ENCODE measurements at places on chromosomes 4 and X. TPM values are rescaled to one million over a fixed set of nuclear protein-coding genes. Genes with fewer than 3 reads are reported as not detected.

MAGEA12 gene
- not detected for total RNA-seq

CTAG1A gene
- not detected for total RNA-seq

ANTXR2 gene
- total RNA-seq: 86.9 TPM

SPANXC gene
- total RNA-seq: not detected

RTL3 gene
- under 0.01 TPM for total RNA-seq

CFAP47 gene
- total RNA-seq: not detected

PNMA3 gene
- not detected for total RNA-seq

ERCC6L gene
- total RNA-seq: 0.59 TPM

CSAG2 gene
- total RNA-seq: not detected

Measured in osteoblast (primary cell).